Stomach (tissue), 19 donors: ENCODE measurements at places on chromosomes 2 and 18. TPM values are rescaled to one million over a fixed set of nuclear protein-coding genes. Genes with fewer than 3 reads are reported as not detected.

FEV gene
- not detected for total RNA-seq

PASK gene
- total RNA-seq = 31.7 TPM

RAMP1 gene
- 22.2 TPM for total RNA-seq

LYPD1 gene
- total RNA-seq = 8.4 TPM

ALK gene
- total RNA-seq = not detected

MC5R gene
- not detected for total RNA-seq
